ENCODE measurements at places on chromosomes 12 and 14. TPM values are rescaled to one million over a fixed set of nuclear protein-coding genes. Genes with fewer than 3 reads are reported as not detected.

LMO3 gene
- total RNA-seq = 1.3 TPM

DNA sequence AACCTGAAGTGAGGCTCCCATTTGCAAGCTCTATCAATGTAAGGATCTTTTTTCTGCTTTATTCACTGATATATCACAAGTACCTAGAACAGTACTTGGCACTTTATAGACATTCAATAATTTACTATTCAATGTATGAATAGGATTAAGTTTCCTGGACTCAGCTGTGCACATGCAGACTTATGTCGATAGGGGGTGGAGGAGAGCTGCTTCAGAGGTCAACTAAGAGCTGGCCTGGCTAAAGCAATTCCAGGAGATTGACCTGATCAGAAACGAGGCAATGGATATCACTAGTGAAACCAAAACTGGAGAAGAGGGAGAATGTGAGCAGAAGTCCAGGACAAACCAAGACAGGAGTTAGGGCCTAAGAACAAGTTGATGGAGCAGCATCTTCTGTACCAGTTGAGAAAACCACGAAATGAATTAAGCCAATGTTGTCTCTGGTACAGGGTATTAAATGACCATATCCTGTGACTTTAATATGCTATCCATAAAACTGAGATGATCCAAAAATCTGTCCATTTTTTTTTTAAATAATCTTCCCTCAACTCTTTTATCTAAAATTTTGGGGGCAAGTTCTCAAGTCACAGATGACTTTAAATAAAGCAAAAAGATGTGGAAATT, 169.2 kb downstream of the PIK3C2G start:
- no peaks in the 10 kb centered on the region for H3K27me3 ChIP-seq
- DNase-seq = peak; percentile 49
- H3K4me3 ChIP-seq = no peak overlapping the region
- no peaks in the 10 kb centered on the region for H3K36me3 ChIP-seq
- no peaks in the 10 kb centered on the region for H3K4me1 ChIP-seq

GRCh38 chr14:95452176-95452892, 64.1 kb downstream of the SYNE3 start:
- no peaks in the 10 kb centered on the region for H3K27me3 ChIP-seq
- no peak overlapping the region for H3K27ac ChIP-seq
- no peaks in the 10 kb centered on the region for H3K4me1 ChIP-seq
- H3K4me3 ChIP-seq = no peak overlapping the region
- no peak for DNase-seq
- no peaks in the 10 kb centered on the region for H3K36me3 ChIP-seq

DNA sequence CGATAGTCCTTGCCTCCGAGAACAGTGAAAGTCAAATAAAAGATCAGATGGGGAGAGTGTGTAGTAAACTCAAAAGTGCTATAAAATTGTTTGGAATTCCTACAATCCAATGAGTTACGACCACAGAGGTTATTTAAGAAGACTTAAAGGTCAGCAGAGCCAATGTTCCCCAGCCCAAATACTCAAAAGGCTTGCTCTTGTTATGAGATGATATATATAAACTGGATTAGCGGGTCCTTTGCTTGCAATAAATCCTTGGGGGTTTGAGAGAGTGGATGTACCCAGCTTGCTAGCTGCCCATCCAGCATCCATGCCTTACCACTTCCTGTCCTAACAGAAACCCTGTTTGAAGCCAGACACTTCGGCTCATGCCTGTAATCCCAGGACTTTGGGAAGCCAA, 29.0 kb upstream of the MED13L start:
- no peaks in the 10 kb centered on the region for H3K36me3 ChIP-seq
- no peak overlapping the region for H3K4me3 ChIP-seq
- no peak overlapping the region for H3K27ac ChIP-seq
- H3K4me1 ChIP-seq = no peaks in the 10 kb centered on the region
- H3K27me3 ChIP-seq = no peaks in the 10 kb centered on the region

- no peaks in the 10 kb centered on the region for H3K4me1 ChIP-seq
- no peaks in the 10 kb centered on the region for H3K36me3 ChIP-seq
- DNase-seq = no peak
These were observed 50.6 kb downstream of the DRAM1 start for GRCh38 chr12:101927999-101928398.

GRCh38 chr12:65121049-65121955, at the start of gene WIF1:
Gene WIF1 (minus strand): TSS chr12:65121305. CDS start chr12:65121191, 114 bp downstream.
- H3K4me1 ChIP-seq = no peaks in the 10 kb centered on the region
- H3K36me3 ChIP-seq = no peaks in the 10 kb centered on the region
- DNase-seq = peak; percentile 38
- H3K27ac ChIP-seq = no peak within 1 kb of the TSS
- peaks cover 20% of the 10 kb centered on the region for H3K27me3 ChIP-seq
- no peak within 1 kb of the TSS for H3K4me3 ChIP-seq

DNA sequence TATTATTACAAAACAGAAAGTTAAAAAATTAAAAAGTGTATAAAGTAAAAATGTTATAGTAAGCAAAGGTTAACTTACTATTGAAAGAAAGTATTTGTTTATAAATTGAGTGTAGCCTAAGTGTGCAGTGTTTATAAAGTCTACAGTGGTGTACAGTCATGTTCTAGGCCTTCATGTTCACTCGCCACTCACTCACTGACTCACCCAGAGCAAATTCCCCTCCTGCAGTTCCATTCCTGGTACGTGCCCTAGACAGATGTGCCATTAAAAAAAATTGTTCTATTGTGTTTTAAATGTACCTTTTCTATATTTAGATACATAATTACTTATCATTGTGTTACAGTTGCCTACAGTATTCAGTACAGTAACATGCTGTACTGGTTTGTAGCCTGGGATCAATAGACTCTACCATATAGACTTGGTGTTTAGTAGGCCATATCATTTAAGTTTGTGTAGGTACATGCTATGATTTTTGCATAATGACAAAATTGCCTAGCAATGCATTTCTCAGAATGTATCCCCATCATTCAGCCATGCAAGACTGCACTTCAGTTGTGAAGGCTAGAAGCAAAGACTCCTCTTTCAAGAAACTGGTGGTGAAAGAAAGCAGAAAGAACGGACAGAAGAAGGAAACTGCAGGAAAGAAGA, 100.6 kb downstream of the DACT1 start:
- DNase-seq = no peak
- no peak overlapping the region for H3K4me3 ChIP-seq
- no peak overlapping the region for H3K27ac ChIP-seq
- no peaks in the 10 kb centered on the region for H3K4me1 ChIP-seq
- H3K36me3 ChIP-seq = no peaks in the 10 kb centered on the region

DNA sequence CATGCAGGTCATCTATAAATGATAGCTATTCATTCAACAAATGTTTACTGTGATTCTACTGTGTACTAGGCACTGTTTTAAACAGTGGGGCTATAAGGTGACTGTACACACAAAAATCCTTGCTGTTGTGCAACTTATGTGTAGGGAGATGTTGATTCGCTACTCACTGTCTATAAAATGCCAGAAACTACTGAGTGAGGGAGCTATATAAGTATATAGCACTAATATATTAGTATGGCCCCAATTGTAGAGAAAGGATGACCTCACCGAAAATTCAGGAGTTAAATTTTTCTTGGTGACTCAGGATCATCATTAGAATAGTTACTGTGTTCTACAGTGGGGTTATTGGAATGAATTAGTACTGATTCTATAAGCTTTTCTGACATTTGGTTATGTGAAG, 117.4 kb downstream of the TGFB3 start:
- no peaks in the 10 kb centered on the region for H3K36me3 ChIP-seq
- no peaks in the 10 kb centered on the region for H3K27me3 ChIP-seq
- DNase-seq = no peak
- H3K4me1 ChIP-seq = no peaks in the 10 kb centered on the region
- H3K27ac ChIP-seq = no peak overlapping the region

GRCh38 chr12:2691345-2692071, 103.3 kb upstream of the FKBP4 start:
- no peaks in the 10 kb centered on the region for H3K36me3 ChIP-seq
- no peak overlapping the region for H3K27ac ChIP-seq
- no peaks in the 10 kb centered on the region for H3K4me1 ChIP-seq
- no peaks in the 10 kb centered on the region for H3K27me3 ChIP-seq
- H3K4me3 ChIP-seq = peak overlapping the region; percentile 29

- no peak overlapping the region for H3K27ac ChIP-seq
- no peaks in the 10 kb centered on the region for H3K36me3 ChIP-seq
- H3K4me3 ChIP-seq = no peak overlapping the region
- H3K27me3 ChIP-seq = no peaks in the 10 kb centered on the region
These were observed 8.4 kb upstream of the MLEC start for GRCh38 chr12:120678572-120678971.

- H3K27ac ChIP-seq = no peak overlapping the region
- DNase-seq = no peak
- H3K27me3 ChIP-seq = no peaks in the 10 kb centered on the region
- no peak overlapping the region for H3K4me3 ChIP-seq
- no peaks in the 10 kb centered on the region for H3K4me1 ChIP-seq
- no peaks in the 10 kb centered on the region for H3K36me3 ChIP-seq
These were observed 282.1 kb downstream of the RPS29 start for GRCh38 chr14:49303946-49304516.

- peak; percentile 67 for DNase-seq
- H3K4me1 ChIP-seq = no peaks in the 10 kb centered on the region
- H3K27me3 ChIP-seq = no peaks in the 10 kb centered on the region
These were observed 55.2 kb downstream of the FOS start for GRCh38 chr14:75333606-75334548.

SERPINA10 gene
- 212 TPM for total RNA-seq

HOXC12 gene
- total RNA-seq = not detected

GRCh38 chr14:65922142-65922541, 509.6 kb downstream of the FUT8 start:
- no peaks in the 10 kb centered on the region for H3K36me3 ChIP-seq
- H3K27me3 ChIP-seq = no peaks in the 10 kb centered on the region
- H3K27ac ChIP-seq = no peak overlapping the region

- H3K4me3 ChIP-seq = no peak overlapping the region
- DNase-seq = no peak
- H3K27me3 ChIP-seq = no peaks in the 10 kb centered on the region
- no peak overlapping the region for H3K27ac ChIP-seq
These were observed 174.6 kb upstream of the DDHD1 start for GRCh38 chr14:53327716-53328115.

DNA sequence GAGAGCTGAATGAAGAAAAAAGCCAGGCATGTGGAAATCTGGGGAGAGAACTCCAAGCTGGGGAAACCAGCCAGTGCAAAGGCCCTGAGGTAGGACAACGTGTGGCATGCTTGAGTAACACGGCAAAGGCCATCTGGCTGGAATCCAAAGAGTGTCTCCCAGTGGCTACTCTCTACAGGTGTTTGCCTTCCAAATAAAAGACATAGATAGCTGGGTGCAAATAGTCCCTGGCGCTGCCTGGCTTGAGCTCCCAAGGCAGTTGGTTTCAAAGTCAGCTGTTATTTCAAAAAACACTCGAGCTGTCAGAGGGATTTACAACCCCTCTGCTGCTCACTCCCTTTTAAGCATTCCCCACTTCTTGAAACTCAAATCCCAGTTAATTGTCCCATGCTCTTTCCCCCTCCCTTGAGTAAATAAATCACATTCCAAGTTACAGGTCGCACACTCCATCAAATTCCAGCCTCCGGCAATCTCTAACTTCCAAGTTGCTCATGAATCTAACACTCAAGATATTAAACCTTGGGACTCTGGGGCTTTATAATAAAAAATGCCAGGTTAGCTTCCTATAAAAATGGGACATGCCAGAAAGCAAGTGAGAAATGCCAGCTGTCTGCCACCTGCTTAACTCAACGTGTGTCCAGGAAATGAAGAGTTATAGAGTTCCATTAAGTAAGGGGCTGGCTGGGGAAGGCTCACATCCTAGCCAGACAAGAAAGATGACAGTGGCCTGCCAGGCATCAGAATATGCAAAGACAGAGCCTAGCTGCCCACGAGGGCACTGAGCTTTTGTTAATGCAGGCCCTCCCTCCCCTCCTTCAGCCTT, 133.6 kb upstream of the NOS1 start:
- H3K36me3 ChIP-seq = no peaks in the 10 kb centered on the region
- no peaks in the 10 kb centered on the region for H3K27me3 ChIP-seq
- DNase-seq = peak; percentile 83
- peak overlapping the region; percentile 14 for H3K27ac ChIP-seq
- H3K4me1 ChIP-seq = no peaks in the 10 kb centered on the region
- no peak overlapping the region for H3K4me3 ChIP-seq

DNA sequence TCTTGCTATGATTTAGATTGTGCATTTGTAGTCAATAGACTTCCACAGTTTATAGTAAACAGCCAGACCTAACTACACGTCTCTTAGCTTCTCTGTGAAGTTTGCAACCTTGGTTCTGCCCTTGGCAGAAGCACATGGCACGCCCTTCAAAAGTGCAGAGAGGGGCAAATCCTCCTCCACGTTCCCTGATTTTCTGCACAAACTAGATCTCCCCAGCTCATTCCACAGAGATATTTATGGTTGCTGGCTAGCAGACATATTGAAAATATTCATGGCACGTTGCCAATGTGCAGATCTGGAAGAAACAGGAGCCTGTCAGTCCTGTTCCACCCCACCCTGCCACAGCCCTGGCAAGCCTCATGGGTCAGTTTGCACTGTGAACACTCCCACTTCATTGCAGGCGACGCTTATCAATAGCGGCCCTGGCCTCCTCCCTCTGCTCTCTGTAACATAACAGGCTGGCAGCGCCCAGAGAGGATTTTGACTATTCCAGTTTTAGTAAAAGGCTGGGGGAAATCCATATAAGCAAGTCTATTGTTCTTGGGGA, 6.5 kb upstream of the LGALS3 start:
- no peak for DNase-seq
- no peak overlapping the region for H3K27ac ChIP-seq
- no peaks in the 10 kb centered on the region for H3K27me3 ChIP-seq
- H3K36me3 ChIP-seq = no peaks in the 10 kb centered on the region
- no peaks in the 10 kb centered on the region for H3K4me1 ChIP-seq
- no peak overlapping the region for H3K4me3 ChIP-seq

DNA sequence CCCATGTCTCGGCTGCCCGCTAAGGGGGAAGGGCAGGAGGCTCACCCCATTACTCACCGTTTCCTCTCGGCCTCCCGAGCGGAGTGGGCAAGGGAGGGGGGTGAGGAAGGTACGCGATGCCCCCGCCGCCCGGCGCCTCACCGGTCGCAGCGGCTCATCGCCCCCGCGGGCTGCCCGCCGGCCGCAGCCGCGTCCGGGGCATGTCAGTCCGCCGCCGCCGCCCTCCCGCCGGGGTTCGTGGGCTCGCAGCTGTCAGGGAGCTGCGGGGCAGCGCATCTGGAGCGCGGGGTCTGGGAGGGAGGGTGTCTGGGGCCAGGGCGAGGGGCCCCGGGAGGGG, 461 bp downstream of the SLC8A3 start:
- no peaks in the 10 kb centered on the region for H3K36me3 ChIP-seq
- no peaks in the 10 kb centered on the region for H3K4me1 ChIP-seq
- H3K4me3 ChIP-seq = peak overlapping the region; percentile 32
- H3K27ac ChIP-seq = no peak overlapping the region
- DNase-seq = no peak

IL22 gene
- total RNA-seq = not detected

GRCh38 chr12:19158923-19159322, 29.4 kb downstream of the PLEKHA5 start:
- no peak overlapping the region for H3K27ac ChIP-seq
- H3K4me3 ChIP-seq = no peak overlapping the region
- no peaks in the 10 kb centered on the region for H3K36me3 ChIP-seq
- H3K27me3 ChIP-seq = no peaks in the 10 kb centered on the region
- no peaks in the 10 kb centered on the region for H3K4me1 ChIP-seq
- no peak for DNase-seq

GRCh38 chr12:30930238-30930637, 3.7 kb downstream of the TSPAN11 start:
- H3K4me3 ChIP-seq = no peak overlapping the region
- H3K27ac ChIP-seq = no peak overlapping the region
- H3K36me3 ChIP-seq = no peaks in the 10 kb centered on the region
- H3K27me3 ChIP-seq = no peaks in the 10 kb centered on the region
- H3K4me1 ChIP-seq = no peaks in the 10 kb centered on the region

- no peaks in the 10 kb centered on the region for H3K36me3 ChIP-seq
- H3K27ac ChIP-seq = no peak within 1 kb of the TSS
- DNase-seq = no peak
- no peak within 1 kb of the TSS for H3K4me3 ChIP-seq
These were observed at the start of gene PTPRQ for GRCh38 chr12:80443974-80444666. Gene PTPRQ (plus strand): TSS chr12:80444235. CDS start chr12:80444346, 111 bp downstream.

ACSS3 gene
- total RNA-seq = 68.6 TPM
